ENCODE measurements at places on chromosomes 4 and X.

GRCh38 chr4:157558016-157558415 is 337.5 kb downstream of the GRIA2 start:
- no peak for DNase-seq

DNA sequence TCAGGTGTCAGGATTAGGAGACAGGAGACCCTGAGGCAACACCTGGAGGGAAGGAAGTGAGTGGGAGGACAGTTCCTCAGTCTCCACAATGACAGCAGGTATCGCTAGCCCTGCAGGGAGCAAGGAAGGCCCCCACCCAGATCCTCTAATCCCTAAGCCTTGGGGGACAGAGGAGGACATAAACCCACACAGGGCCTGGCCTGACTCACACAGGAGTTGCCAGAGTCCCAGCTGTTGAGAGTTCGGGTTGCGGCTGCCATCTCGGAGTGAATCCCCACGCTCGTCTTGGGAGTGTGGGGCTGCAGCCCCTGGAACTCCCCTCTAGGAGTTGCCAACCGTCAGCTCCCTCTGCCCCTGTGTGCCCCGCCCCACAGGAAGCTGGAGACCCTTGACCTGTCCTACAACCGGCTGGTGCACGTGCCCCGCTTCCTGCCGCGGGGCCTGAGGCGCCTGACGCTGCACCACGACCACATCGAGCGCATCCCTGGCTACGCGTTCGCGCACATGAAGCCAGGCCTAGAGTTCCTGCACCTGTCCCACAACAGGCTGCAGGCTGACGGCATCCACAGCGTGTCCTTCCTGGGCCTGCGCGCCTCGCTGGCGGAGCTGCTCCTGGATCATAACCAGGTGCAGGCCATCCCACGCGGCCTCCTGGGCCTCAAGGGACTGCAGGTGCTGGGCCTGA is 9.2 kb upstream of the BGN start:
- DNase-seq, result no peak

GRCh38 chr4:139599594-139600374 is 43.8 kb upstream of the SETD7 start:
- DNase-seq, result no peak

- DNase-seq, result peak; percentile 43
These were observed 111.6 kb downstream of the DHX15 start for GRCh38 chr4:24472514-24473308.

- DNase-seq, result no peak
These were observed 16.6 kb downstream of the KIAA0232 start for GRCh38 chr4:6799091-6799490.
